Karpas-422 (cell line): ENCODE measurements at places on chromosomes 6 and 20.

DNA sequence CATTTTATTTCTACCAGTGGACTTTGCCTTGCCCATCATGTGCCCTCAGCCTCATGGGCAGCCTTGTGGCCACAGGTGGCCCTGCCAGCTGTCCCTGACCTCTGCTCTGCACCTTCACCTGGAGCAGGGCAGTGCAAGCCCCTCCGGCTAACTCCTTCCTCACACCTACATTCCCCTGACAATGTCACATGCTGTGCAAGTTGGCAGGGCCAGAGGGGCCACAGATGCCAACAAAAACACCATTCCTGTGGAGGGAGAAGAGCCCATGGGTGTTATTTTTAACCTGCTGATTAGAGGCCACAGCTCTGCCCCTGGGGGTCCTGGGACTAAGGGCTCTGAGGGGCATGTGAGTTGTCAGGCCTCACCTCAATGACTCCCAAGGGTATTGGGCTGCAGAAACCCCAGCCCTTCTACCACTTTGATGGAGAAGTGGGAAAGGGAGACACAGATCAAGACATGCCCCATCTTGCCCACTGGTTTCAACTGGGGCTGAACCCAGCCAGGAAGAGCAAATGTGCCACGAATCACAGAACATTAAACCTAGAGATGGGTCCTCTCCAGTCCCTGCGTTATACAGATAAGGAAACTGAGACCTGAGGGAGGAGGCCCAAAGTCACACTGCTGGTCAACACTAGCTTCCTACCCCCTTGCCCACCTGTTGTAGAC lies 65.0 kb downstream of the MRPL14 start:
- DNase-seq: no peak
- no peaks in the 10 kb centered on the region for H3K27me3 ChIP-seq
- H3K4me1 ChIP-seq: peaks cover 5% of the 10 kb centered on the region; the same call in 1 of the 2 replicates
- H3K36me3 ChIP-seq: no peaks in the 10 kb centered on the region
- H3K4me3 ChIP-seq: no peak overlapping the region
- H3K27ac ChIP-seq: no peak overlapping the region

DNA sequence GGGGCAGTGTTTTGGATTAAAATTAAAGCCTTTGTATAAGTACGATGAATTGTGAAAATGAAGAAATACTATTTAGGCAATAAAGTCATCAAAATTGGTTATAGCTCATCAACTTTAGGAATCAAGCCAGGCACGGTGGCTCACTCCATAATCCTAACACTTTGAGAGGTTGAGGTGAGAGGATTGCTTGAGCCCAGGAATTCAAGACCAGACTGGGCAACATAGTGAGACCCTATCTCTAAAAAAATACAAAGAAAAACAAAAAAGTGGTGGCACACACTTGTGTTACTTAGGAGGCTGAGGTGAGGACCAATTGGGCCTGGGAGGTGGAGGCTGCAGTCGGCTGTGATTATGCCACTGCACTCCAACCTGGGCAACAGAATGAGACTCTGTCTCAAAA lies 8.5 kb upstream of the RHAG start:
- H3K36me3 ChIP-seq: no peaks in the 10 kb centered on the region
- H3K27ac ChIP-seq: no peak overlapping the region
- H3K4me3 ChIP-seq: no peak overlapping the region
- H3K4me1 ChIP-seq: no peaks in the 10 kb centered on the region
- no peak for DNase-seq

DNA sequence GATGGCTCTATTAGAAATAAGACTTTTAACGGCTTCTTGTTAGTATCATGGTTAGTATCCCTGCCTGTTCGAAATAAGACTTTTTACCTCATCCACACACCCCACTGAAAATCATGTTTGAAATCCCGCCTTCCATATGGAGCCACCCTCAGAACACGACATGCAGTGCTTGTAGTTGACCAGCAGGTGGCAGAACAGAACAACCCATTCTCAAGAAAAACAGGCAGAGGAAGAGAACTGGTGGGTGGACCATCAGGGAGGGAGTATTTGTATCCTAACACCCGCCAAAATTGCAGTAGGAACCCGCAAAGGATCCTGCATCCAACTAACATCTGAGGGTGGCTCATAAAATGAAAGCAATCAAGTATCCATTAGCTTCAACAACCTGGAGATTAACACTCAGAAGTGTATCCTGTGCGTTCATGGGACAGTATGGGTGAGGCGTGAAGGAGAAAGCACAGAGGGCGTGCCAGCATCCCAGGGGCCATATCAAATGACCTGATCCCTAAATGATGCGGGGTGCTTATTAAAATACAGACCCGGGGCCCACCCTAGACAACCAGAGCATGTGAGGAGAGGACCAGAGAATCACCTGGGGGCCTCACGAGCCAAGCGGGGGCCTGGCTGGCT lies 89.6 kb upstream of the NHSL1 start:
- H3K4me1 ChIP-seq: peaks cover 6% of the 10 kb centered on the region
- peak; percentile 85 for DNase-seq
- H3K27me3 ChIP-seq: no peaks in the 10 kb centered on the region
- H3K36me3 ChIP-seq: no peaks in the 10 kb centered on the region
- H3K27ac ChIP-seq: no peak overlapping the region
- H3K4me3 ChIP-seq: no peak overlapping the region

DNA sequence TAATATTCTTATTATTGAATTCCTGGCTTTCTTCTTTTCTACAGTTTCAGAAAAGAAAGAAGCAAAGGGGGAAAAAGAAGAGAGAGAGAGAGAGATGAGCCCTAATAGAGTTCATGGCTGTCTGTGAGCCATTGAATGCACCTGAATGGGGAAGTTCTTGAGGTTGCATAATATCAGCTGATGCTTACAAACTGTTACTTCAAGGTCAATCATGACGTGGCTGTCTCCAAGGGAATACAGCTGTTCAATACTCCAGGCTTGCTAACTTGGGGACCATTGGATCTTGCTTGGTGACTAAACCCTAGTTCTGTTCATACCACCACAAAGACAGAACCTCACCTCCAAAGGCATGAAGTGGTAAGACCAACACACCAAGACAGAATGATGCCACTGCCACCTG lies 180.4 kb downstream of the ADGRG6 start:
- no peak overlapping the region for H3K27ac ChIP-seq
- H3K4me3 ChIP-seq: no peak overlapping the region
- no peaks in the 10 kb centered on the region for H3K27me3 ChIP-seq
- H3K36me3 ChIP-seq: no peaks in the 10 kb centered on the region
- DNase-seq: no peak

GRCh38 chr6:88989215-88989614 lies 25.8 kb upstream of the RNGTT start:
- no peaks in the 10 kb centered on the region for H3K27me3 ChIP-seq
- H3K36me3 ChIP-seq: no peaks in the 10 kb centered on the region
- no peak overlapping the region for H3K4me3 ChIP-seq

- no peak overlapping the region for H3K27ac ChIP-seq
- H3K27me3 ChIP-seq: no peaks in the 10 kb centered on the region
- no peaks in the 10 kb centered on the region for H3K4me1 ChIP-seq
- H3K4me3 ChIP-seq: no peak overlapping the region
Observed at GRCh38 chr6:160960839-160961238, 30.7 kb upstream of the MAP3K4 start.

- no peaks in the 10 kb centered on the region for H3K4me1 ChIP-seq
- no peaks in the 10 kb centered on the region for H3K36me3 ChIP-seq
- H3K27ac ChIP-seq: no peak overlapping the region
- DNase-seq: no peak
Observed at GRCh38 chr6:39342692-39343395, 20.3 kb upstream of the KCNK16 start.

DNA sequence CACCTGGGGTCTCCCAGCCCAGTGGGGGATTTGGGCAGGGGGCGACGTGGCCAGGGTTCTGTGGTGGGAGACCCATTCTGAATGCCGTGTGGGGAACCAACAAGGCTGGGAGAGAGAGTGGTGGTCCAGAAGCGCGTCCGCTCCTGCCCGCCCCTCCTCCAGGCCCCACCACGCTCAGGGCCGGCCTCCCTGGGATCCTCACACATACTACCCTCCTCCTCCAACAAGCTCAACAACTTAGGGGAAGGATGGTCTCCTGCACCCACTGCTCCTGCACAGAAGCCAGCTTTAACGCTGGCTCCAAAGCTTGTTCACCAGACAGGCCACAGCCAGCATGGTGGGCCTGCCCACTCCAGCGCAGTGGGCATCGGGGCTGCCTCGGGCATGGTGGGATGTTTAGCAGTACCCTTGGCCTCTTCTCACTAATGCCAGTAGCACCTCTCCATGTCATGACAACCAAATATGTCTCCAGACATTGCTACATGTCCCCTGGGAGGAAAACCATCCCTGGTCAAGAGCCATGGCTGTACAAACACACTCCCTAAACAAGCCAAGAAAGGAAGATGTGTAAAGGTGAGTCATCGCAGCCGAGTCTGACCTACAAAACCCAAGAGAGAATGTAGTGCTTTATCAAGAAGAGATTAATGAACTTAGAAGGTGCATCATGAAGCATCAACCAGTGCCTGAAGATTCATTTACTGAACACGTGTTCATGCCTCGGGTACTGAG lies 75.7 kb downstream of the BMP7 start:
- no peak overlapping the region for H3K4me3 ChIP-seq
- no peak overlapping the region for H3K27ac ChIP-seq
- H3K36me3 ChIP-seq: no peaks in the 10 kb centered on the region
- DNase-seq: no peak

DNA sequence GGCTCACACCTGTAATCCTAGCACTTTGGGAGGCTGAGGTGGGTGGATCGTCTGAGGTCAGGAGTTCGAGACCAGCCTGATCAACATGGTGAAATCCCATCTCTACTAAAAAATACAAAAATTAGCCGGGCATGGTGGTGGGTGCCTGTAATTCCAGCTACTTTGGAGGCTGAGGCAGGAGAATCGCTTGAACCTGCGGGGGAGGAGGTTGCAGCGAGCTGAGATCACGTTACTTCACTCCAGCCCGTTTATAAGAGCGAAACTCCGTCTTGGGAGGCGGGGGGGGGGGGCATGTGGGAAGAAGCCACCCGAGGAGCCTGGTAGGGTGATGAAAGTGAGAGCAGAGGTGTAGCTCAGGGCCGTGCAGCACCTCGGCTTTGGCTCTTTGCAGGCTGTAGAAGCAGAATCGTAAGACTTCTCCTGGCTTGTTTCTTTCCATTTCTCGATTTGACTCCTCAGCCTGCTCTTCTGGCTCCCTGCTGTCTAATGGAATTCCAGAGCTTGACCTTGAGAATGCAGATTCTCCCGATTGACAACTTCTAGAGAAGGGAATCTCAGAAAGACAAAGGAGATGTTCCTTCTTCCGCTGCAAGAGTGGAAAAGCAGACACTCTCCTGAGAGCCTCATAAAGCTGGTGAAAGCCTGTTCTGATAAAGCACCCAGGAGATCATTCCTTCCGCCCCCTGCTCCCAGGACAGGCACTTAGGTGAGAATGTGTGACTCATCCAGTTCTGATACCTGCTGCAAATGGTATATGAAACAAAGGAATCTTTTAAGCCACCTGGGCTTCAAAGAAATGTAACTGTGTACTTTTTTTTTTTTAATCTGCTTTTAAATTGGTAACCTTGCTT lies 26.0 kb upstream of the PPP1R16B start:
- H3K27ac ChIP-seq: no peak overlapping the region
- H3K36me3 ChIP-seq: 0 out of 2 replicates have a peak, but pooled peaks cover 2% of the 10 kb centered on the region
- no peaks in the 10 kb centered on the region for H3K27me3 ChIP-seq
- DNase-seq: no peak
- no peak overlapping the region for H3K4me3 ChIP-seq
- peaks cover under 1% of the 10 kb centered on the region; the same call in 1 of the 2 replicates for H3K4me1 ChIP-seq
